CD14-positive monocyte (primary cell): ENCODE measurements at places on chromosomes 7 and 10.
A peak's percentile ranks its signal among the peaks of the same experiment; 100 is the strongest.

DNA sequence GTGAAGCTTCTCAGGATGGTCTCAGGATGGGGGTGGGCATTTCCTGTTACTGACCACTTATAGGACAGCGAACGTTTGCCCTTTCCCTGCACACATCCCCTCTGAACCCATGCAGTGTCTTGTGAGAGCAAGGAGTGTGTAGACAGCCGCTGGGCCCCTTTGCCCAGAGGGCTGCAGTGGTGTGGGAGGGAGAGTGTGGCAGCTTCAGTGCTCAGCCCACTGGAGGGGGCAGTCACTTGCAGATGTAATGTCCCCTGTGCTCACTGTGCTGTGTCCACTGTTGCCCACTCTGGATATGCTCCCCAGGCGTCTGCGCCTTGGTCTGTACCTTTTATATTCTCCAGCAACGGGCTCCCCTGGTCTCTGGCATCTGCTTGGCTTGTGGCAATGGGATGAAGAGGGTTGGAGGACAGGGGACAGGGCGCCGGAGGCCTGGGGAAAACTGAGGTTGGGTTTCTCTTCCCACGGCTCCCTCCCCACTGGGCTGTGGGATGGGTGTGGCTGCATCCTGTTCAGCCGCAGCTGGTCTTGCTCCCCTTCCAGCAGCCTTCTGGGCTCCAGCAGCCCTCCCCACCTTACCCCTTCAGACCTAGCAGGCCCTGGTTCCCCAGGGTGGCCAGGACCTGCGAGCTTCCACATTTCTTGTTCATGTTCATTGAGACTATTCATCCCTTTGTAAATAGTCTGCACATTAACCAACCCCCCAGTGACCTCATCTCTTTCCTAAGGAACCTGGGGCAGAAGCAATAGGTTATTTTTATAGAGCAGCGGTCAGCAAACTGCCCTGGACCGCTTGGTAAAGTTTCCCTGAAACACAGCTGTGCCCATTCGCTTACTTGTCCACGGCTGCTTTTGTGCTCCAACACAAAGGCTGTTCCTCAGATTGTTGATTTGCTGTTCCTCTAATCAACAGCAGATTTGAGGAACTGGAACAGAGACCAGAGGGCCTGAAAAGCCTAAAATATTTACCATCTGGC lies 6.1 kb downstream of the ZNF789 start:
- no peak for DNase-seq

DNA sequence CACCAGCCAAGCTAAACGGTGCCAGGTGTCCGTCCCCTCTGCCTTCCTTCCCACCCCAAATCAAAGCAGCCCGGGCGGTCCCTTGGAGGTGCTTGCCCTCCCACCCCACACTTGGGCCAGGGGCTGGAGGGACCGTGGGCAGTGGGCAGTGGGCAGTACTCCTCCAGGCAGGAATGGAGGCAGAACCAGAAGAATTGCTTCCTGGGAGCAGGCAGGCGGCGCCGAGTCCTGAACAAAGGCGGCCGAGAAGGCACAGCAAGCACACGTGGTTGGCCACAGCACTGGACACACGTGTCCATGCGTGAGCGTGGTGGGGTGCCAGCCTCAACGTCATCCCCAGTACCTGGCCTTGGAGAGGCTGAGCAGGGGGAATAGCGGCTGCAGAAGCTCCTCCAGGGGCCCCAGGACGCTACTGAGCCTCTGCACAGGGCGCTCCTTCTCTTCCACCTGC lies 48.4 kb upstream of the NKX6-2 start:
- DNase-seq, result no peak

- no peak for DNase-seq
Observed at GRCh38 chr7:96952974-96953391, 52.4 kb upstream of the DLX6 start.

DNA sequence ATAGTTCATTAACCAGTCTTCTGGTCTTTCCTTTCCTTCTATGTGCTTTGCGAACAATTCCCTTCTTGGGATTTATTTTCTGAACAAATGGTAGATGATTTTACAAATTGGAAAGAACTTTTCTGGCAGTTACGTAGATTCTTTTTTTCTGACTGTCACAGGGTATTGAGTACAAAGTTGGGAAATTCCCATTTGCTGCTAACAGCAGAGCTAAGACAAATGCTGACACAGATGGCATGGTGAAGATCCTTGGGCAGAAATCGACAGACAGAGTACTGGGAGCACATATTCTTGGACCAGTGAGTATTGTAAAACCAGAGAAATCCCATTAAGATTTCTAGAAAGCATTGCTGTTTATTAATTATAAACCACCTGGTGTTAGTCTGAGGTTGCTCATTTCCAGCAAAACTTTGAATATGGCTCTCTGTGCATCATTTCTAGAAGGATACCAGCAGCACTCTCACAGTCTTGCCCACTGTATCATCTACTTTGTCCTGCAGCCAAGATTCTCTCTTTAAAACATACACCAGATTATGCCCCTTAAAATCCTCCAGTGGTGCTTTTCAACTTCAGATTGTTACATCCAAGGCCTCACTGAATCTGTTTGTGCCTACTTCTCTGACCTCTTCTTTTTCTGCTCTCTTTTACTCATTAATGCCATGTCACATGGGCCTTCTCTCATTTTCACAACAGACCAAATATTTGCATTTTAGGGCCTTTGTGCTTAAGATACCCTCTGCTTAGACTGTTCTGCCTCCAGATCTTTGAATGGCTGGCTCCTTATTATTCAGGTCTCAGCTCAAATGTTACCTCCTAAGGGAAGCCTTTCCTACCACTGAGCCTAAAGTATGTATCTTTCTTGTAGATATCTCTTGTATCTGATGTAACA lies 27.0 kb downstream of the DLD start:
- no peak for DNase-seq

DNA sequence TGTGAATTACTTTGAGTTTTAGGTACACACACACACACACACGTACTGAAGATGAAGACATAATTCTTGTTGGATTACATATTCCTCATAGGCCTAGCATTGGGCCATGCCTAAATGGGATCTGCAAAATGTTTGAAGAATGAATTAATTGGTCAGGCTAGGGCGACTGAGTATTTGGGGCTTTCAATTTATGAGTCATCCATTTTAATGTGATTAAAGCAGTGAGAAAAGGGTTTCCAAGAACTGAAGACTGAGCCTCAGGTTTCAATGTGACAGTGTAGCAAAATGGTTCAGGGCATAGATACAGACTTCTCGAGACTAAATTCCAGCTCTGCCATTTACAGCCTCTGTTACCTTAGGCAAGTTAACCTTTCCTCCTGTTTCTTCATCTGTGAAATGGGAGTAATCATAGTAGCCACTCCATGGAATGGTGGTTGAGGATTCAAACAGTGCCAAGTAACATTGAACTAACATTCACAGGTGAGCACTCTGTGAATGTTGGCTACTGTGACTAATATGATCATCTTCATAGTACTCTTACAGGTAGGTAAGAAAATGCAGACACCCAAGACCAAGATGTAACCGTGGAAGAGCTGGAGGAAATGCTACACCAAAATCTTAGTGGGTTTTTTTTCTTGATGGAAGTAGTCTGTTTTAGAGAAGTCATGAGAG lies 7.6 kb downstream of the BPGM start:
- DNase-seq, result no peak

GRCh38 chr10:130021383-130021950 lies 57.4 kb upstream of the EBF3 start:
- no peak for DNase-seq

GRCh38 chr7:974172-974571 lies 1.2 kb downstream of the COX19 start:
- DNase-seq, result no peak

GRCh38 chr7:52648872-52649271 lies 386.6 kb upstream of the POM121L12 start:
- no peak for DNase-seq

DNA sequence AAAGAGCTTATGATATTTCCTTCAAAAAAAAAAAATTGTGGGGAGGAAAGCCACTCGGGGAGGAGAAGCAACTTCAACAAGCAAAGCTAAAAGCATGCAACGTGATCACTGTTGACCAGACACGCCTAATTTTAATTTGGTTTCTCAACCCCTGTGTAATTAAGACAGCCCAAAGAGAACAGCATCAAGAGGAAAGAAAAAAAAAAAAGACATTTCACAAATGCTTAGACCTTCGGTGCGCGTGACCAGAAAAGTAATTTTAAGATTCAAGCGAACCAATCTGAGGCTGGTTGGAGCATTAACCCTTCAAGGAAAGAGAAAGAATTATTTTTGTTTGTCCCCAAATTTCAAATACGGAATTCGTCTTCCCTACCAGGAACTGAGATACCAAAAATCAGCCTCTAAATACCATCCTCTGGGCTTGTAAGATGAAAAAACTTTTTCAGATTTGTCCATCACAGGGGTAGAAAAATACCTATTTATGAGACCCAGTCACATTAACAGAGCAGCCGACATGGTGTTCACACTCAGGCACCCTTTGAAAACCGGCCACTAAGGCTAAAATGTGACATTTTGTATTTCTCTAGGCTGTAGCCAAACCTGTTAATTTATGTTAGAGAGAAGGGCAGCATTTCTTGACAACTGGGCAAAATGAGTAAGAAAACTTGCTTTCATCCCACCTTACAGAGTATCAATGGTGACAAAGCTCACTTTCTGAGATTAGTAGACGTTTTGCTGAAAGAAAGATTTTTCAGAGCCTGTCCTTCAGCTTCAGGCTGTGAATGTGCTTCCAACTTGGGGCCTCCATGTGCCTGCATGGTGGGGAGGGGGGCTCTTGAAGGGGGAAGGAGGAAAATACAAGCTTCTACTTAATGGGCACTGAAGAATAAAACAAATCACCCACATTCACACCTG lies 179.9 kb upstream of the KLF14 start:
- no peak for DNase-seq

DNA sequence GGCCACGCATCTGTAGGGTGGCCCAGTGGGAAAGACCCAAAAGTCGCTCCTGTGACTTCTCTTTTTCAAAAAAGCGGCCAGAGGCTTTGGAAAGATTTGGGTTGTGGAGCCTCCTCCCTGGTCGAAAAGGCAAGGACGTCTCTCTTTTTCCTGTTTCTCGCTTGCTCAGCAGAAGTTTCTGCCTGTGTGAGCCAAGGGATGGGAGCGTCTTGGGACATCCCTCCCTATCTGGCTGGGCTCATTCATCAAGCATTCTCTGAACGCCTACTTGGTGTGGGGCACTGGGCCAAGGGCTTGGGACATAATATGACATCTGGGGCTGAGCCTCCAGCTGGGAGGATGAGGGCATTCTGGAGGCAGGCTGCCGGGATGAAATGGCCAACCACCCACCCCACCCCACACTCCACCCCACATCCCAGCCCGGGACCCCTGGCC lies 120.9 kb downstream of the C10orf105 start:
- DNase-seq, result peak; percentile 66

- DNase-seq, result peak; percentile 70
Observed at GRCh38 chr10:46028584-46029460, 1.6 kb downstream of the NCOA4 start.

DNA sequence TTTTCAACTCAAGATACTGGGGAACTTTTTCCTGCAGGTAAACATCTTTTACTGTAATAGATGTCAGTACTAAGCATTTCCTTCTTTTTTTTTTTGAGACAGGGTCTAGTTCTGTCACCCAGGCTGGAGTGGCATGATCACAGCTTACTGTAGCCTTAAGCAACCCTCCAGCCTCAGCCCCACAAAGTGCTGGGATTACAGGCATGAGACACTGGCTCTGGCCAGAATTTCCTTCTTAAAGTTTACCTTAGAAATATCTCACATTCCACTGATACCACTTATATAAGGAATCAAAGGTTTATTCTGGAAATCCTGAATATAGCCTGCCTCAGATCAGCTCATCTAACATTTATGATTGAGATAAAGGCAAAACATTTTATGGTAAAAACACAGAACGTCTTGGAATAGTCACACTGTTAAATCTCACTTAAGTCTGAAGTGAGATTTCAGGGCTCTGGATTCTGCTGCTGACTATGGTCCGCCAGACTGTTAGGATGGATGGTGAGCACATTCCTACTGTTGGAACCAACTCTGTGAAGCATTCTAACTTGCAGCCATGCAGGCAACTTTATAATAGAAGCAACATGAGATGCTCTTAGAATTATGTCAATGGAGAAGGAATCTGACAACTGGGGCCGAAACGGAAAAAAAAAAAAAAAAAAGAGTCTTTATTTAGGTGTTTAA lies 151.9 kb downstream of the ZMYND11 start:
- no peak for DNase-seq

DNA sequence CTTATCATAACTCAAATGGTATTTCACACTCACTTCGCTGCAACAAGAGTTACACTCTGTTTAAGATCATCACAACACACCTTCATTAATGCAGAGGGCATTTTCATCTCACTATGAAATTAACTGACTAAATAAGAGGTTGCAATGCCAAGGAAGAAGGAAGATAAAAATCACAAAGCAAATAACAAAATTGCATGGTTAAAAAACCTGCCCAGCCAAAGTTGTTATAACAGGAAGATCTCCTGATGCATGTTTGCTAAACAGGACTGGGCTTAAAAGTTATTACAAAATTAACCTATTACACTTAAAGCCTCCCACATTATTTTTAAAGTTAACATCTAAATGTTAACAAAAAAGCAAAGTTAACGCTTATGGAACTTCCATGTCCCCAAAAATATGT lies 11.8 kb downstream of the FAM13C start:
- DNase-seq, result no peak

- no peak for DNase-seq
Observed at GRCh38 chr7:36344622-36345021, 45.0 kb upstream of the ANLN start.

GRCh38 chr7:29806208-29806994 lies at the start of gene WIPF3:
WIPF3 (plus strand) TSS chr7:29806508; CDS start chr7:29834725, 28,217 bp downstream.
- no peak for DNase-seq

DNA sequence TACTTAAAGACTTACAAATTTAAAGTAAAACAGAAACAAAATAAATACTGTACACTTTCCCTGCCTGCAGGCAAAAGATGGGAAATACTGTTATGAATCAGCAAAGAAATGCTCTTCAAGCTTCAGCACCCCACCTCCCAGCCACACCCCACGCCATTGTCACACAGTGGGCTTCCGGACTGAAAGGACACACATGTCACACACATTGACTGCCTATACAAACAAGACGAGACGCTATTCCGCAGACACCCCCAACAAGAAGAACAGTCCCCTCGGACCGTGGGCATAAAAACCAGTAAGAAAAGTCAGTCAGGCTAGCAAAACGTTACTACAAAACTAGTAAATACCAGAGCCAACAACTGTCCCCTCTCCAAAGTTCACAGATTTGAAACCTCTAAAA lies 22.2 kb upstream of the PARP12 start:
- DNase-seq, result no peak

GRCh38 chr7:46774515-46774914 lies 807.4 kb downstream of the TNS3 start:
- DNase-seq, result no peak

DNA sequence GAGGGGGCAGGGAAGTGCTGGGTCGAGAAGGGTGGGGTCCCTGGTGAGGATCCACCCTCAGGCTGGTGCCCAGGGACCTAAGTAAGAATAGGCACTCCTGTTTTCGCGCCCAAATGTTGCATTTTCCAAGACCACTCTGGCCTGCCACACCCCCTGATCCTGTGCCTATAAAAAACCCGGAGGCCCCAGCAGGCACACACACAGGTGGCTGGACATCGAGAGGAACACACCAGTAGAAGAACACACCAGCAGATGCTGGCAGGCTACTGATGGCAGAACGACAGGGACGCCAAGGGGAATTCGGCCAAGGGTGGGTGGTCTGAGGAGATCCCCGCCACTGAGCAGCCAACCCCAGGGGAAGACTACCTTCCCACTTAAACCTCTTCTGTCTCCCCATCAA lies 633.9 kb upstream of the POT1 start:
- no peak for DNase-seq

GRCh38 chr10:123557366-123558108 lies 108.6 kb upstream of the GPR26 start:
- no peak for DNase-seq

GRCh38 chr10:3763852-3764625 lies 21.0 kb downstream of the KLF6 start:
- peak; percentile 51 for DNase-seq
